CD4-positive, alpha-beta memory T cell (primary cell): ENCODE measurements at places on chromosomes 13 and 19. TPM values are rescaled to one million over a fixed set of nuclear protein-coding genes. Genes with fewer than 3 reads are reported as not detected.
A peak's percentile ranks its signal among the peaks of the same experiment; 100 is the strongest.

Gene LINGO3
- polyA plus RNA-seq = 7.1 TPM

Gene GNA15
- polyA plus RNA-seq = 4.8 TPM

Gene SMIM24
- polyA plus RNA-seq = not detected

Gene NCAN
- polyA plus RNA-seq = not detected

Gene C19orf18
- polyA plus RNA-seq = not detected

Gene MADCAM1
- polyA plus RNA-seq = 0.11 TPM

Gene MBD3L3
- not detected for polyA plus RNA-seq

Gene CSNK1A1L
- not detected for polyA plus RNA-seq

- H3K4me1 ChIP-seq = no peaks in the 10 kb centered on the region
- no peak overlapping the region for H3K4me3 ChIP-seq
- DNase-seq = no peak
- H3K36me3 ChIP-seq = no peaks in the 10 kb centered on the region
- H3K27me3 ChIP-seq = no peaks in the 10 kb centered on the region
These were observed 225.9 kb downstream of the OLFM4 start for GRCh38 chr13:53254500-53254899.

DNA sequence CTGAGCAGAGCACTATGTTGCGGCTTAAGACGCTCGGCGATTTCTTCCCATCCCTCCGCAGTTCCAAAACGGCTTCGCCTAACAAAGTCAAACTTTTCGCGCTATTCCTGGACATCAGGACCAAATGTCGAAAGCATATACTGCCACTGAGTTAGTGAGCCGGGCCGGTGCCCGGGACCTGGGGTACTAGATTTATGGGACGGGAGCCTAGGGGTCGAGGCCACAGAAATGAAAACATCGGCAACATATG, 699 bp downstream of the RCBTB2 start:
- peak overlapping the region; percentile 70 for H3K4me3 ChIP-seq
- peak overlapping the region; percentile 92 for H3K27ac ChIP-seq
- DNase-seq = no peak
- H3K36me3 ChIP-seq = no peaks in the 10 kb centered on the region

GRCh38 chr13:28819735-28820098, 422 bp upstream of the MTUS2 start:
- no peak overlapping the region for H3K27ac ChIP-seq
- no peaks in the 10 kb centered on the region for H3K36me3 ChIP-seq
- peaks cover 17% of the 10 kb centered on the region for H3K27me3 ChIP-seq

DNA sequence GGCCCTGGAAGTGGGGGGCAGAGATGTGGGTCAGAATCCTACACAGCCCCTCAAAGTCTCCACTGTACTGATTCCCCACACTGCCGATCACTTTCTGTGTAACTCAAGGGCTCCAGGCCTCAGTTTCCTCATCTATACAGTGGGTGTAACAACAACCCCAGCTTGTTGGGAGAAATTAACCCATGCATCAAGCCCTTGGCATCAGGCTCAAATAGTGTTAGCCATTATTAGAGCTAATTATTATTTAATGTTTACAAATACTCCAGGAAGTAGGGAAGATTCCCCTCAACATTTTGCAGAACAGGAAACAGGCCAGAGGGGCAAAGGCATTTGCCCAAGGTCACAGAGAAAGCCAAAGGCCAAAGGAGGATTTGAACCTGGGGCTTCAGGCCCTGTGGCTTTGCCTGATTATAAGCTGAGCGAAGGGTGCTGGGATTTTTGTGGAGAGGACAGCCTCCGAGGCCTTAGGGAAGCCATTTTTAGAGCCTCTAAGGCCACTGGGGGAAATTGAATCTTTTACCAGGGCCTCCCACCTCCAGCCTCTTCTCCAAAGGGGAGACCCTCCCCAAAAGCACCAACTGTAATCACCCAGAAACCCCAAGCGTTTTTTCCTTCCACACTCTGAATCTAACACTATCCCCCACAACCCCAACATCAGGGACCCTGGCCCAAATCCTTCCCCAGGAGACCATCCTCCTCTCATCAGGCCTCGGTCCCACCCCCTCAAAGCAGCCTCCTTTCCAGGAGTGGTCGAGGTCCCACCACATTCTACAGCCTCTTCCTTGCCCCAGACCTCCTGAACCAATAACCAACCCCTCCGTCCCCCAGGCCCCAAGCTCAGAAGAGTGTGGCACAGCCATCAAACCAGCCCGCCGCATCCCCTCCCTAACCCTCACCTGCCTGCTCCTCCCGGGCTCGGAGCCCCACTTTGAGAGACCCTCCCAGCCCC, 1.1 kb downstream of the FKBP8 start:
- H3K4me3 ChIP-seq = peak overlapping the region; percentile 59
- peaks cover 25% of the 10 kb centered on the region for H3K4me1 ChIP-seq
- H3K27me3 ChIP-seq = no peaks in the 10 kb centered on the region

GRCh38 chr19:3683405-3684053, 16.7 kb downstream of the PIP5K1C start:
- no peak overlapping the region for H3K4me3 ChIP-seq
- DNase-seq = no peak
- no peak overlapping the region for H3K27ac ChIP-seq
- peaks cover 15% of the 10 kb centered on the region for H3K4me1 ChIP-seq
- no peaks in the 10 kb centered on the region for H3K27me3 ChIP-seq

- no peaks in the 10 kb centered on the region for H3K36me3 ChIP-seq
- H3K4me1 ChIP-seq = no peaks in the 10 kb centered on the region
- DNase-seq = no peak
- no peak overlapping the region for H3K27ac ChIP-seq
- H3K4me3 ChIP-seq = no peak overlapping the region
These were observed 5.2 kb upstream of the OR7A5 start for GRCh38 chr19:14840206-14840605.

DNA sequence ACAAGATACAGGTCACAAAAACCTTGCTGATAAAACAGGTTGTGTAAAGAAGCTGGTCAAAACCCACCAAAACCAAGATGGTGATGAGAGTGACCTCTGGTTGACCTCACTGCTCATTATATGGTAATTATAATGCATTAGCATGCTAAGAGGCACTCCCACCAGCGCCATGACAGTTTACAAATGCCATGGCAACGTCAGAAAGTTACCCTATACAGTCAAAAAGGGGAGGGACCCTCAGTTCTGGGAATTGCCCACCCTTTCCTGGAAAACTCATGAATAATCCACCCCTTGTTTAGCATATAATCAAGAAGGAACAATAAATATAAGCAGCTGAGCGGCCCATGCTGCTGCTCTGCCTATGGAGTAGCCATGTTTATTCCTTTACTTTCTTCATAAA, 434.1 kb downstream of the ZNF536 start:
- no peaks in the 10 kb centered on the region for H3K4me1 ChIP-seq
- H3K27me3 ChIP-seq = no peaks in the 10 kb centered on the region
- H3K36me3 ChIP-seq = no peaks in the 10 kb centered on the region
- no peak for DNase-seq
- no peak overlapping the region for H3K27ac ChIP-seq

DNA sequence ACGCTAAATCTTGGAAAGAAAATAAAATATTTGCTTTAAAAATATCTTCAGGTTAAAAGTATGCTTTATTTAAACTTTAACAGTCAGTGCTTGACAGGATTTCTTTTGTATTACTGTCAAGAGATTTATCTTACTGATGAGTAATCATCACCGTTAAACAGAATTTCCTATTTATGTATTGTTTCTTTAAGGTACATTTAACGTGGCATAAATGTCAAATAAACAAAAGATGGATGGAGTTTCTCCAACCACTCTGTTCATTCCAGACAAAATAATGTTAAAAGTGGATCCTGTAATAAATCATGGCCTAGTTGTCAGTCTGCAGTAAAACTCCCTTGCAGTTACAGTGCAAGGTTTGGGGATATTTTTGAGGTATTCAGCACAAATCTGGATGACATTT, 298.3 kb downstream of the DIAPH3 start:
- no peaks in the 10 kb centered on the region for H3K27me3 ChIP-seq

DNA sequence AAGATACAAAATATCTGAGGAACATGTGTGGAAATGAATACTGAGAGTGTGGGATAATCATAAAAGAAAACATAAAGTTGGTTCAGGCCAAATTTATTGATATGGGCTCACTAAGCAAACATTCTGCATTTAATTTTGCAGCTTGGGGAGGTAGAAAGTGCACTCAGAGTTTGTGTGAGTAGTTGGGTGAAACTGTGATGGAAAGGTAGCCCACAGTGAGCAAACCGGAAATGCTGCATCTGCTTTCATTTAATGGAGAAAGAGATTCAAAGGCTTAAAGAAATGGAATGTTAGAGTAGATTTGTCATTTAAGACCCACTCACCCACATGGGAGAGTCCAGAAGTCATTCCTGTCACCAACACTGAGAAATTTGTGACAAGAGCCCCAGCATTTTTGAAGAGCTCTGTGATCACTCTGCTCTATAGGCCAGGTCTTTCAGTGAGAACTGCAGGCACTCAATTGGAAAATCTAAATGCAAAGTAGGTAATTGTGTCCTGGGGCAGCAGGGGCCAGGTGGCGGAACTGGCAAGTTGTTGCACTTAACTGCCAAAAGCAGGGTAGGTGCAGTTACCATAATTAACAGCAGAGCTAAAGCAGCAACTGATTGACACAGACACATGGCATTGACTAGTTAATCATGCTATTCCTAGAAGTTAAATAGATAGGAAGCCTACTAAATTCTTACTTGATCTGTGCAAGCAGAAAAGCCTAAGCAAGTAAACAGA, 1228.3 kb upstream of the PCDH20 start:
- H3K27ac ChIP-seq = no peak overlapping the region
- no peak for DNase-seq
- no peaks in the 10 kb centered on the region for H3K27me3 ChIP-seq
- no peaks in the 10 kb centered on the region for H3K36me3 ChIP-seq
- no peaks in the 10 kb centered on the region for H3K4me1 ChIP-seq

GRCh38 chr19:46840498-46840942, 10.1 kb downstream of the AP2S1 start:
- peaks cover 30% of the 10 kb centered on the region for H3K36me3 ChIP-seq
- H3K27ac ChIP-seq = no peak overlapping the region
- H3K27me3 ChIP-seq = no peaks in the 10 kb centered on the region
- H3K4me1 ChIP-seq = peaks cover 3% of the 10 kb centered on the region

DNA sequence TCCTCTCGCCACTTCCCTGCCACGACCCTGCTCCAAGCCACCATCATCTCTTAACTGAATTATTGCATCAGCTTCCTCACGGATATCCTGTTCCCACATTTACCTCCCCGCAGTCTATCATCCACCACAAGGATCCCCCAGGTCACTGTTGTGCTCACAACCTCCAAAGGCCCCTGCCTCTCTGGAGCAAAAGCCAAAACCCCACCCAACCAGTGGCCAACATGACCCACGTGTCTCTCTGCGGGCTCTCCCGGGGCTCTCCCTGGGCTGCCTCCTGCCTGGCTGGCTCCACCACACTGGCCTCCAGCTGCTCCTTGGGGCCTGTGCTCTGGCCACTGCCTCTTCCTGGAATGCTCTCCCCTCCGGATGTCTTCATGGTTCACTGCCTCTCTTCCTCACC, 809.3 kb downstream of the UQCRFS1 start:
- no peak for DNase-seq
- H3K4me3 ChIP-seq = no peak overlapping the region
- no peaks in the 10 kb centered on the region for H3K4me1 ChIP-seq

DNA sequence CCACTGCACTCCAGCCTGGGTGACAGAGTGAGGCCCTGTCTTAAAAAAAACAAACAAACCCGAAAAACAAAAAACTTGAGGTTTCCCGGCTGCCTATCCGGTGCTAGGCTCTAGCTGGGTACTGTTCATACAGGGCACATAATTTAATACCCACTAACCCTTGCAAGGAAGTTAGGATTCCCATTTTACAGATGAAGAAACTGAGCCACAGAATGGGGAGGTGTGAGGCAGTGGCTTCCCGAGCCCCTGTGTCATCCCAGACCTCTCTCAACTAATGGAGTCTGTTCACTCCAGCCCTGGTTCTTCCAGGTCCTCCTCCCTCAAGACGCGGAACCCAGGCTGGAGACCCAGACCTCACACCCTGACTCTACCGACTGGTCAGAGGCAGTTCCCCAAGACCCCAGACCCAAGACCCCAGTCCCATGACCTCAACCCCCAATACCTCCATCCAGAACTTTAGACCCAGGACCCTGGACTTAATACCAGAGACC, 576 bp downstream of the APBA3 start:
- peak; percentile 57 for DNase-seq
- H3K27me3 ChIP-seq = no peaks in the 10 kb centered on the region
- peaks cover 10% of the 10 kb centered on the region for H3K36me3 ChIP-seq
- peak overlapping the region; percentile 99 for H3K27ac ChIP-seq
- peak overlapping the region; percentile 91 for H3K4me3 ChIP-seq

GRCh38 chr13:63944911-63945310, 2529.3 kb upstream of the PCDH20 start:
- no peaks in the 10 kb centered on the region for H3K36me3 ChIP-seq
- no peak for DNase-seq
- H3K4me3 ChIP-seq = no peak overlapping the region

- no peaks in the 10 kb centered on the region for H3K4me1 ChIP-seq
- no peaks in the 10 kb centered on the region for H3K27me3 ChIP-seq
- H3K4me3 ChIP-seq = no peak overlapping the region
- no peaks in the 10 kb centered on the region for H3K36me3 ChIP-seq
These were observed 7.8 kb upstream of the HIF3A start for GRCh38 chr19:46288896-46289588.

DNA sequence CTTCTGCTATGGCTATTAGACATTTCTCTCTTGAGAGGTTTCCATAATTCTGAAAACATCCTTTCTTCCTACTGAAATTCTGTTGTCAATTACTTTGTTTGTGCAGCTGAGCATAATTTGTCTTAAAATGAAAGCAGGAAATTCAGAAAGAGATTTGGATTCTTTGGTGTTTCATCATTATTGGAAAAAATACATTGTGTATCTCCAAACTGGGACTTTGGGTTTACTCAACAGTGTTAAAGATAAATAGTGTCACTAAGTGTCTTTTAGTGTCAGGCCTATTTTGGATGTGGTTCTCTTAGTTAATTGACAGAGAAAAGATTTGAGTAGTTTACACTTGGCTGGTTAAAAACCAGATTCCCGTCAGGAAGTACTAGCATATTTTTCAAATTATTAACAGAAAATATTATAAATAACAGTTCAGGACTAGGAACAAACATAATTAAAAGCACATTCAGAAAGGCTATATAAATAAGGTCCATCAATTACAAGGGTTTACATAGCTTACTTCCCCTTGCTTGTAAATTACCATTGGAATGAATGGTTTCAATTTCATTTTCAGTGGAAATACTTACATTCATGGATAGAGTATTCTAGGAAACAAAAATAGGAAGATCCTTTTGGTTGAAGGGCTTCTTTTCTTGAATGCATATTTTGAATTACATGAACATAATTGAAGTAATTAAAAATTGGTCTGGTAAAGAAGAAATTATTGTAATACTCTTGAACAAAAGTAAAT, 483.1 kb downstream of the GPC6 start:
- no peak for DNase-seq
- H3K36me3 ChIP-seq = no peaks in the 10 kb centered on the region
- no peak overlapping the region for H3K27ac ChIP-seq
- H3K4me3 ChIP-seq = no peak overlapping the region
- no peaks in the 10 kb centered on the region for H3K4me1 ChIP-seq
- H3K27me3 ChIP-seq = no peaks in the 10 kb centered on the region
